Suprapubic skin (tissue), 4 donors: ENCODE measurements at places on chromosomes 11 and 22. TPM values are rescaled to one million over a fixed set of nuclear protein-coding genes. Genes with fewer than 3 reads are reported as not detected.

DNA sequence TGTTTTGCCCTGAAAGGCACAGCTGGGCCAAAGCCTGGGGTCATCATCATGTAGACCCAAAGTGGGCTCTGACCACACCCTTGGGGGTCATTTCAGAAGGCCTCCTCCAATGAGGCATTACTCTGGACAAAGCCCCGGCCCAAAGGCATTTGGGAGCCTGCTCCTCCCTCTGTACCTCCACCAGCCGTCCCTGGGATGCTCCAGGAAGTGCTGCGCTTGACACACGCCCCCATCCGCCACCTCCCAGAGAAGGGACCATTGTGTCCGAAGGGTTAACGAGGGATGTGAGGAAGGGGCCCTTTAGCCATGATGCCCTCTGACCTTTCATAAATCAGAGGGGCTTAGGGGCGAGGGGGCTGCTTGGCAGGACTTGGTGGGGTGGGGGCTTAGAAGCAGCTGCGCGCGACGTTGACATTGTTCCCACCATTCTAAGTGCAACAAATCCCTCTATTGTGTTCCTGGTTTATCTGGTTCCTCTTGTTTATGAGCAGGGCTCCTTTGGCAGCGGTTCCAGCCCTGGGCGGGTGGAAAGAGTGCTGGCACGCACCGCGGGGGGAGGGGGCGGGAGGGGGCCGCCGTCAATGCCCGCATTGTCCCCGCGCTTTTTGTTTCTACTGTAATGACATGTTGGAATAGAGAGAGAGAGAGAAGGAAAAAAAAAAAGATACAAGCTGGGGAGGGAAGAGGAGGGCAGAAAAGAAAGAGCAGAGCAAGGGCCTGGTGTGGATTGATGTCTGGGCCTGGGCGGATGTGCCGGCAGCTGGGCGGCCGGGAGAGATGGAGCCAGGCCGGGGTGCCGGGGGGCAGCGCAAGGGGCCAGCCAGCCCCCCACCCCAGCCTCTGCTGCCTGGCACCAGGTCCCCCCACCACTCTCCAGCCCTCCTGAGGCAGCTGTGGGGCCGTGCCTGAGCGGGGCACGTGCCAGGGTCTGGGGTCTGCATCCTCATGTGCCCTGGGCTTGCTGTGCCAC, 32.1 kb upstream of the SOX10 start:
- no peak for DNase-seq

DNA sequence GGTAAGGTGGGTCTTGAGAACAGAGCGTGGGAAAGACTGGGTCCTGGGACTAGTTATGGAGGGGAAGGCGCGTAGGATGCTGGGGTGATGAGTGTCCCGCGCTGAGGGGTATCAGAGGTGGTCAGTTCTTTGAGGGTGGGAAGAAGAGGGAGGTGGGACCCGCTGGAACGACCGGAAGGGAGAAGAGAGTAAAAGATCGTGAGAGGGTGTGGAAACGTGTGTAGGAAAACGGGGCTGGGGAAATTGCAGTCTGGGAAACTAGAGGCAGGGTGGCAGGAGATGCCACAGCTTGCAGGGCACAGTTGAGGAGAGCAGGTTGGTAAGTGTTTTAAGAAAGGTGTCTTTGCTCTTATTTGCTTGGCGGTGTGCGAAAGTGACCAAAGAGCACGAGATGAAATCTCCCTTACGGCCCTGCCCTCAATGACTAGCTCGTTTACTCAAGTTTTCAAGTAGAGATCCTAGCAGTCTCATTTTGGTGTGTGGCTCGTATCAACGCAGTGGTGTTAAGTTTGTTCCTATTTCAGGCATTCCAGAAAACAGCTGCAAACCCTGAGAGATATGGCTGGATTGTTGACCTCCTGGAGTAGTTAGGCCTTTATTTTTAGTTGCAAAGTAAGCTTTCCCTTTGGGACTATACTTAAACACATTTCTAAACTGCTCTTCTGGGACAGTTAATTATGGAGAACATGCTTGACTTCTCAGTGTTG, 615 bp downstream of the STT3A start:
- DNase-seq: no peak

DNA sequence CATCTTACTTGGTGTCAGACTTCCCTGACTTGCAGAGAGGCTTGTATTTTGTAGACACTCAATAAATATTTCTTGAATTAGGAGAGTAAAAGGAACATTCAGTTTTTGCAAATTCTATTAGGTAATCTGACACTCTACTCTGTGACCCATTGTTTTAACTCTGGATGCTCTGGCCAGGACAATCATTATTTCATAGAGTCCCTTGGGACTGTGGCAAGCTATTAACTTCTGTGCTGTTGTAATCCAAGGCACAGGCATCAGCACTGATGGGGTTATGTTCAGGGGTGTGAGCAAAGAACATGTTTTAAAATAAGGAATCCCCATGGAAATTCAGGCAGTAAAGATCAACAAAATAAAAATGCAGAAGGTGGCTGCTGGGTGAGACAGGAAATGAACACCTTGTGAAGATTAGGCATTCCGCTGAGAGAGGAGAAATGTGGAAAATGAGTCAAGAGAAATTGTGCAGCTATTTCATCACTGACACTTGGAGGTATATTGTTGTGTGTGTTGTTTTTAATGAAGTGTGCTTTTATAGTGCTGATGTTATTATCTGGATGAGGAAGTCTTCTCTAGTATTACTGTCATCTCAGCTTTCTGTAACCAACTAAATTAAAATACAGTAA, 175.2 kb downstream of the WNT11 start:
- DNase-seq: no peak

GRCh38 chr11:98090861-98091505, 929.8 kb upstream of the CNTN5 start:
- no peak for DNase-seq

GRCh38 chr11:99565333-99565732, 544.6 kb downstream of the CNTN5 start:
- no peak for DNase-seq

GRCh38 chr22:42331014-42331413, 60.6 kb upstream of the TCF20 start:
- DNase-seq: no peak

- DNase-seq: no peak
These were observed 13.5 kb downstream of the PGA5 start for GRCh38 chr11:61254403-61255025.

DNA sequence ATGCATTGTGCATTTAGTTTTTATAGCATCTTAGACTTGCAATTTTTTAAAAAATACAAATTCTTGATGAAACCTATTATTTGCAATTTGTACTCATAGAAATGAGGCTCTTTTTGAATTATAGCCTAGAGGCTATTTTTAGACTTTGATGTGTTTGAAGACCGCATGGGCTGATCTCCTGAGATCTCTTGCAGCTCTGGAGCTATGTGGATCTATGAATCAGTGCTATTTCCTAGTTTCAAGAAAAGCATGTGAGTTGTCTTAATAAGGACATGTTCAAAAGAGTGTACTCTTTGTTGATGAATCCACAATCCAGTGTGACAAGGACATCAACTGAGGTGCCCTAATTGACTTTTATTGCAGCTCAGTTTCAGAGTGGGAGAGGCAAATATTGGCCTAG, 620.5 kb downstream of the ETS1 start:
- no peak for DNase-seq

- no peak for DNase-seq
These were observed 1.5 kb downstream of the GLB1L2 start for GRCh38 chr11:134333312-134333711.

DNA sequence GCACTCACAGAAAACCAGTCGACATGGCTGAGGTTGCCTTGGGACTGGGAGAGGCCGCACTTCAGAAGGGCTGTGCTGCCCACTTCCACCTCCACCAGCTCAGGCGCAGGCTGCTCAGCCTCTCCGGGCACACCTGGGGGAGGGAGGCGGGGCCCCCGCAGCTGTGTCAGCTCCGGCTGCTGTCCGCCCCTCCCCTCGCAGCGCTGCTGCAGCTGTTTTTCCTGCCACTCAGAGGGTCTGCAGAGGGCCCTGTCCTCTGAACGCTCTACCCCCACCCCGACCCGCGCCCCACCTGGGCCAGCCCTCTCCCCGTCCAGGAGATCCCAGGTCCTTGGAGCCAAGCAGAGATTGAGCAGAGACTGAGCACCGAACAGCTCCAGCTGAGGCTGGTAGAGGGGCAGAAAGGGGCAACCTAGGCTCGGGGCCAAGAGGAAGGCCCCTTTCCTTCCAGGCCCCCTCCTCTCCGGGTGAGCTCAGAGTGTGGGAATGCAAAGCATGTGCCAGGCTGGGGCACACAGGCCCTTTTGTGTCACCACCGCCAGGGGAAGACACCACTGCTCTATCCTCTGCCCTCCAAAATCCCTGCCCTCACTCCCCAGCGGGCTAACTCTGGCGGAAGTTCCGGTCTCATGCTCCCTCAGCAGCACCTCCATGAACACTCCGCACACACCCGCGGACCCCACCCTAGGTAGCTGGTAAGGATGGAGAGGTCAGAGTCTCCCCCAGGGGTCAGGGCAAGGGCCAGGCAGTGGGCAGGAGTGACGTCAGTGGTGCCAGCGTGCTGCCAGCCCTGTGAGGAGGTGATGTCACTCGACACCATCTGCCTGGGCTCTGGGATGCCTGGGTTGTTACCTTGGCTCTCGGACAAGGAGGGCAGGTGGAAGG, 1.6 kb downstream of the MCAM start:
- no peak for DNase-seq

- DNase-seq: peak; percentile 29
These were observed 31.8 kb upstream of the SLC35C1 start for GRCh38 chr11:45772986-45773785.

GRCh38 chr11:27610280-27610679, 90.0 kb downstream of the BDNF start:
- DNase-seq: no peak

Gene ARHGAP42
- 13.2 TPM for total RNA-seq

Gene PIWIL4
- total RNA-seq: 0.91 TPM

Gene ASCC2
- total RNA-seq: 57.3 TPM

Gene SCGB1C1
- total RNA-seq: not detected
